ENCODE measurements at places on chromosomes 16 and 17.

DNA sequence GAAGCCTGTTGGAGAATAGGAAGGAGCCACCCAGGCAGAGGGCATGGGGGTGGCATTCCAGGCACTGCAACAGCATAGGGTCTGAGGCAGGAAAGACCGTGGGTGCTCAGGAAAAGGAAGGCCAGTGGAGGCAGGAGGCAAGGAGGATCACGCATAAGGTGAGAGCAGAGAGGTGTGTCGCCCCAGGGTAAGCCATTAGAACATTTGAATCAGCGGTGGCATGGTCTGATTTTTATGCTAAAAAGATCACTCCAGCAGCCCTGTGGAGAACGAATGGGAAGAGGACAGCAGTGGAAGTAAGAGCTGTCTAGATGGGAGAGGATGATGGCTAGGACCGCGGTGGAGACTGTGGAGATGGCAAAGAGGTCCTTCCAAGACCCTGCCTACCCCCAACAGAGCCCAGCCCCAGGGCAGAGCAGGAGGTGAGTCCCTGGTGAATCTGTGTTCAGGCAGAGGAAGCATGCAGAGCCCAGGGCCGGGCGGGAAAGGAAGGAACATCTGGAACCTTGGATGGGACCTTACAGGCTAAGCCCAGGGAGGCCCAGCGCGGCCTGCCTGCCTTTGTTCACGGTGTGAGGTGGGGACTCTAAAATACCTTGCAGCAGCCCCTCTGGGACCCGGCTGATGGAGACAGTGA, 7.8 kb downstream of the LPO start:
- no peak for DNase-seq

DNA sequence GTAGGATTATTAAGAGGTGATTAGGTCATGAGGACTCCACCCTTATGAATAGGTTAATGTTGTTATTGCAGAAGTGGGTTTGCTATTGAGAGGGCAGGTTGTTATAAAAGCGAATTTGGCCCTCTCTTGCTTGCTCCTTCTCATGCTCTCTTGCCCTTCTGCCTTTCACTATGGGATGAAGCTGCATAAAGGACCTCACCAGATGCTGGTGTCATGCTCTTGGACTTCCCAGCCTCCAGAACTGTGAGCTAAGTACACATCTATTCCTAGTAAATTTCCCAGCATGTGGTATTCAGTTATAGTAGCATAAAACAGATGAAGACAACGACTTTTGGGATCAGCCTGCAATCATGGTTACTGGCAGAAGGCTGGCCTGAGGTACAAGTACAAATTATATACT, 41.4 kb upstream of the FBXO47 start:
- no peak for DNase-seq

- peak; percentile 7 for DNase-seq
These were observed 24.6 kb downstream of the SOST start for GRCh38 chr17:43733956-43734355.

DNA sequence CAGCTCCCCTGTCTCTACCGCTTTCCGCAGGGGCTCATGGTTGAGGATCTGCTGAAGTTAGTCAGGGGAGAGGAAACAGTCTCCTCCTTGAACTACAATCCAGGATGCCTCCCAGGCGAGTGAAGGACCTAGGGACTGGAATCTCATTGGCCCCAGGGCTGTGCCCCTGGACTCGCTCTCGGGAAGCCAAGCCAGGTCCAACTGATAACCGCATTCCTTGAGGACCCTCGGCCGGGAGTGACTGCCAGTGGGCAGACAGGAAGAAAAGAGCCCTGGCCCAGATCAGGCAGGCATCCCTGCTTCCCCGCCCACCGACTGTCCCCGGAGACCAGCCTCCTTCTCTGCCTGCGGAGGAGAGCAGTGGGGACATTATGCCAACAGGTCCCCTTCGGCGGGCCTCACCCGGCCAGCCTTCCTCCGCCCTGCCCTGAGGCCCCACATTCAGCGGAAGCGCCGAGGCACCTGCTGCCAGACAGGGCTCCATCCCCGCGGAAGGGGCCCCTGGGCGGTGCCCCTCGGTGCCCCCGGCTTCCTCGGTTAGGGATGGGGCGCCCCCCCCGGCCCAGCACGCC, 776 bp downstream of the LRRC75A start:
- DNase-seq, result no peak

GRCh38 chr17:81402981-81403467, 7.8 kb downstream of the BAHCC1 start:
- DNase-seq, result no peak

- no peak for DNase-seq
These were observed 55.1 kb upstream of the MNT start for GRCh38 chr17:2455956-2456355.

- DNase-seq, result no peak
These were observed 535.2 kb downstream of the RBFOX1 start for GRCh38 chr16:7867831-7868230.

DNA sequence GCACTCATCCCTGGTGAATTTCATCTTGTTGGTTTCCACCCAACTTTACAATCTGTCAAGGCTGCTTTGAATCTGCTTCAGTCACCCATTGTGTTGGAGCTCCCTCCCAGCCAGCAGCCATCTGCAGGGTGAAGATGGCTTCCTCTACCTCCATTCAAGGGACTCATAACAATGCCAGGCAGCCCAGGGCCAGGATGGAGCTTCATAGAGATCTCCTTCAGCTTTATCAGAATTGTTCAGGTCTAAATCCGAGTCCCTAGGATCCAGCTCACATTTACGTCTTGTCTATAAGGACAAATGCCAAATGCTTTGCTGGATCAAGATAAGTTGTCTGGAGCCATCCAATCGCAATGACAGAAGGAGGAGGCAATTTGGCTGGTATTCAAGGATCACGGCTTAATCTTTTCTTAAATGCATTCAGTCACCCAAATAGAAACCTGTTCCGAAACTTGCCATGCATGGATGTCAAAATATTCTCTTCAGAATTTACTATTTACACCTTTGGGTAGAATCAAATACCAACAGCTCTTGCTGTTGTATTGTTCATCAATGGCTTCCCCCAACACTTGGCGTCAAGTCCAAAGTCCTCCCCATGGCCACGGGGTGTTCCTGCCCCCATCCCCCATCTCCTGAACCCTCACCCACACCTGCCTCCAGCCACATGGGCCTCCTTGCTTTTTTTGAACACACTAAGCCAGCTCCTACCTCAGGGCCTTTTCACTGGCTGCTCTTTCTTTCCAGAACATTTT, 3.8 kb upstream of the FAM171A2 start:
- DNase-seq, result no peak

GRCh38 chr17:51256101-51256500, 3.7 kb downstream of the MBTD1 start:
- DNase-seq, result no peak

DNA sequence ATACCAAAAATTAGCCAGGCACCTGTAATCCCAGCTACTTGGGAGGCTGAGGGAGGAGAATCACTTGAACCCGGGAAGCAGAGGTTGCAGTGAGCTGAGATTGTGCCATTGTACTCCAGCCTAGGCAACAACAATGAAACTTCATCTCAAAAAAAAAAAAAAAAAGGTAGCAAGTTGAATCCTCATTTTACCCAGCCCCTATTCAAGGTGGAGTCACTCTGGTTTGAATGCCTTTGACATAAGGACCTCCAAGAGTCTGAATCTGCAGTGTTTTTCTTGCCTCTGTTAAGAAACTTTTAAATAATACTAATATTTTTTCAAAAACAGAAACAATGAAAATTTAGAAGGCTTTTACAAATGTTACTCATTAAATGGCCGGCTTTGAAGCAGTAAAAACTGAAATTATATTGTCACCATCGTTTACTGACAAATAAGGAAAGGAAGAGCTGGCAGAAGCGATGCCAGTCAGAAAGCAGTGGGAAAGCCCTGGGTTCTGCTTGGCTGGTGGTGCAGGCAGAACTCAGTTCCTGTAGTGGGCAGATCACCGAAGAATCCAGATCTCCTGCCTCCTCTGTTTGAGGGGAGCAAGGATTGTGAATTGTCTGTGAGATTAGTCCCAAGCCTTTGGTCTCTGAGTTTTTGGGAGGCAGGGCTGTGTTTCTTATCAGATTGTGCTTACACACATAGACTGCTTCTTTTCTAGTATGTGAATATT, 99.7 kb upstream of the HAS3 start:
- DNase-seq, result peak; percentile 46

DNA sequence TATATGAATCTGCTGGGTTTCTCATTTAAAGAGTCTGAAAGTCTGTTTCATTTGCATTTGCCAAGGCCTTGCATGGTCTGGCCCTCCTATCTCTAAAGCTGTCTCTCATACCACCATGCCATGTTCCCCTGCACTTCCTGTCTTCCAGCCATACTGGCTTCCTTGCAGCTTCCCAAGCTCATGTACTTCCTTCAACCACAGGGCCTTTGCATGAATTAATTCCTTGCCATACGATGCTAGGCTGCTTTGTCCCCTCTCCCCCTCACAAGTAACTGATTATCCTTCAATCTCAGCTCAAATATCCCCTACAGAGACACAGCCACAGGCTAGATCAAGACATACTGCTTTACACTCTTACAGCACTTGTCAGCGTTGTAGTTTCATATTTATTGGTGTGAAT, 5.8 kb downstream of the CRYM start:
- DNase-seq, result no peak

DNA sequence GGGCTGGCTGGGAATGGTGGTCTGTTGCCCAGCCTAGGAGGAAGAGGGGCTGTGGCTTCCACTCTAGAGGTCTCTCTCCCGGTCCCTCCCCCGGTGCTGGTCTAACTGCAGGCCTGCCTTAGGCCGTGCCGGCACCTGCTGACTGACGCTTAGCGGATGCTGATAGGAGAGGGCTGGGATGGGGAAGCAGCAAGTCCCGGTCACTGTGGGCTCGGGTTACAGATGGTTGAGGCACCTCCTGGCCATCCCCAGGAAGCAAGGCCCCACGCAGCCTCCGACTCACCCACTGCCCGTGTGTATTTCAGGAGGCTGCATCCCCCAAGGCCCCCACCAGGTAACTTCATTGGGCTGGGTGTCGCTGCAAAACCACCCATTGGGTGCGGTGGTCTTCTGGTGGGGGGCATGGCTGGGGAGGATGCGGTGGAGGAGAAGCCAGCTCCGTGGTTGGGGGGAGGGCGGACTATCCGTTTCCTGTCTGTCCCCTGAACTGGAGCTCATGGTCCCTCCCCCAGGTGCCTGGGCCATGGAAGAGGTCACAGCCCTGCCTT, 278.9 kb downstream of the SEC14L1 start:
- DNase-seq, result peak; percentile 45

DNA sequence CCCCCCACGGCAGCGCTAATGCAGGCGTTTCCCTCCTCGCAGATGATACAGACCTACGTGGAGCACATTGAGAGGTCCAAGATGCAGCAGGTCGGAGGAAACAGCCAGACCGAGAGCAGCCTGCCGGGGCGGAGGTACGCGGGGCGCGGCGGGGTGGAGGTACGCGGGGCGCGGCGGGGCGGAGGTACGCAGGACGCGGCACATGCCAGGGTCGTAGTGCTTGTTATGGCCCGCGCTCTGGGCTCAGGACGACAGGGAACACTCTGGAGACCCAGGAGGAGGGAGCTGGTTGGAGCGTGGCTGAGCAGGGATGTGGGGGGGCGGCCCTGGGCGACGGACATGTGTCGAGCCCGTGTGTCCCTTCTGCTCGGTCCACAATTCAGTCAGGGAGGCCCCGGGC, 23.4 kb downstream of the MAPK8IP3 start:
- no peak for DNase-seq

- DNase-seq, result no peak
These were observed 72.2 kb upstream of the CREBBP start for GRCh38 chr16:3952737-3953131.

- DNase-seq, result no peak
These were observed at the start of gene CORO6 for GRCh38 chr17:29622337-29623282. Gene CORO6, minus strand, starts transcription at chr17:29622912. Its CDS starts 1,491 bp downstream, at chr17:29621421.

GRCh38 chr17:31453896-31454295, 62.4 kb downstream of the RAB11FIP4 start:
- no peak for DNase-seq

DNA sequence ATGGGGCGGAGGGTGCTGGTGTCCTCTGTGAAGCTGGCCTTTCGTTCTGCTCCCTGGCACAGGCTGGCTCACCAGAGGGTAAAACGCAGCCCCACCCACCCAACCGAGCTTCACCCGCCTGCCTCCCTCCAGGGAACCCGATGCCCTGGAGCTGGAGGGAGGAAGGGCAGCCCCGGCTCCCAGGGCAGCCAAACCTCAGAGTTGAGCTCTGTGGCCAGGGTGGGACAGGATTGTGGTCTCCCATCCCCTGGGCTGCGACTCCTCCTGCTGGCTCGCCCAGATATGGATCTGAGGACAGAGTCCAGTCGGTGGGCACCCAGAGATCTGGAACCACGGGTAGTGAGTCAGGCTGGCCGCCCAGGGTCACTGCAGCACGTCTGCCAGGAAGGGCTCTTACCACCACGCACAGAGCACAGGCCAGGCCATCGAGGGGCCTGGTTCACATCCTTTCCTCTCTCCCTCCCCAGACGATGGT, 42.6 kb upstream of the CHMP6 start:
- peak; percentile 10 for DNase-seq

- peak; percentile 96 for DNase-seq
These were observed 217.8 kb upstream of the GSE1 start for GRCh38 chr16:85395207-85395912.

DNA sequence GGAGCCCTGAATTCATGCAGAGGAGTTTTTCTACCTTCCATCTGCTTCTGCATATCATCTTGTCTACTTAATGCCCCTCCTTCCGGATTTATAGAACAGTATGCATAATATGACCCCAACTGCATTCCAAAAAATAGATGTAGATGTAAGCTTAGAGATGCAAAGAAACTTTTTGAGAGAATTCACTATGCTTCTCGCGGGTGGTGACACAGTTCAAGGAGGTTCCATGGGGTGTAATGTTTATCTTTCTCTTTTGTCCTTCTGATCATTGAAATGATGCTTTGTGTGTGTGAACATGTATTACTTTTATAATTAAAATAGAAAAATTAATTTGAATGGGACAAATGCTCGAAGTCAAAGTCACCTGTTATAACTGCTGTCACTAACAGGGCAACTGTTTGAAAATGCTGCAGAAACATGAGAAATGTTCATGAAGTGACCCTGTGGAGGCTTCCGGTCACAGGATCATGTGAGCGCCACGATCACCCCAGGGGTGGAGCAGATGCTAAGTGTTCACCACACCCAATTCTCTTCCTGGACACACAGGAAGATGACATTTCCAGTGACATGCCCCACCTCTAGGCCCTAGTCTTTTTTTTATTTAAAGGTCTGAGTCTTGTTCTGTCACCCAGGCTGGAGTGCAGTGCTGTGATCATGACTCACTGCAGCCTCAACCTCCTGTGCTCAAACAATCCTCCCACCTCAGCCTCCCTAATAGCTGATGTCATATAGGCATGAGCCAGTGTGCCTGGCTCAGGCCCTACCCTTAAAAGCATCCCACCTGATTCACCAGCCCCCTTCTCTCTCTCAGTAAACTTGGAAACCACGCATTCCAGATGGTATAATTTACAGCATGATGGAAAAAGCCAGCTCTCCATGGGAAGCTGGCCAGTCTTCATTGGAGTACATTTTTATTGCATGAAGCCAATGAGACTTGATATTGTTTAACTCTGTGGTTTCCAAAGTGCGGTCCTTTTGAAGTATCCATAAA, 21.0 kb upstream of the AGRP start:
- DNase-seq, result peak; percentile 73

DNA sequence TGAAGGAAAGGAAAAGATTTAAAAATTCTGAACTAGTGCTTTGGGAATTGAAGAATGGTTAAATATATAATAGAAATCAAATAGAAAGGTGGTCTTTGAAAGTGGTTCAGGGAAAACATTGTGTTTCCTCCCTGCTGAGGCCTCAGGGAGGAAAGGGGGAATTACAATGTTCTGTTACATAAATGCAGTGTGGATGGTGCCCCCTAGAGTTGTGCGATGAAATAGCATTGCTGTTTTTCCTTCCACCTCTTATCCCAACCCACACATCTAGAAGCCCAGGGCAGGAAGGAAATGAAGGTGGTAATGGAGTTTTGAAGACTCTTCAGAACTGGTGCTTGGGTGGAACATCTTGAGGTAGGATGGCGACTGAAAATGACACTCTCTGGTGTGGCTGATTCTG, 6.4 kb upstream of the TOX3 start:
- no peak for DNase-seq

Measured in RCC 7860 (cell line).